ENCODE measurements at places on chromosomes 2 and 18.

DNA sequence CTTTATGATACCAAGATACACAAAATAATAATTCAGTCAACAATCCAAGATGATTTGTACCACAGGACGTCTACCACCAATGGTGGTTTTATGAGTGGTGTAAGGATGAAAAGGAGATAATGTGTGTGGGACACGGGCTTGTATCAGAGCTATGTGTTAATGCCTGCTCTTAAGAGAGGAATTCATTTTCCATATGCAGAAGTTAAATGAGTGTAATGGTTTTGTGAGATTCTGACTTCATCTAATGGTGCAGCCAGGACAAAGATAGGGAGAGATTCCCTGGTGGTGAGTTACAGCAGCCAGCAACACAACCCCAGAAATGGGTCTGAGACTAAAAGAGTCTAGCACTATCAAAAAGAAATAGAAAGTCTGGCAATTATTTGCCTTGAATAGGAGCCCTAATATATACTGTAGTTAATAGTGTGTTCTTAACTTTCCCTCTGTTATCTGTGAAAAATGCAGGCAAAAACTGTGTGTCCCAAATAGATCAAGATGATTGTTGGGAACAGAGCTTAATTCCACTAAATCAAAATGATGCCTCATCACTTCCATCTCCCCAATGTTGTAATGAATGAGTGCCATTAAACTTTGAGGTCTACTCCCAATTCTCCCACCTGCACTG lies 455.0 kb upstream of the TCF4 start:
- DNase-seq, result no peak

DNA sequence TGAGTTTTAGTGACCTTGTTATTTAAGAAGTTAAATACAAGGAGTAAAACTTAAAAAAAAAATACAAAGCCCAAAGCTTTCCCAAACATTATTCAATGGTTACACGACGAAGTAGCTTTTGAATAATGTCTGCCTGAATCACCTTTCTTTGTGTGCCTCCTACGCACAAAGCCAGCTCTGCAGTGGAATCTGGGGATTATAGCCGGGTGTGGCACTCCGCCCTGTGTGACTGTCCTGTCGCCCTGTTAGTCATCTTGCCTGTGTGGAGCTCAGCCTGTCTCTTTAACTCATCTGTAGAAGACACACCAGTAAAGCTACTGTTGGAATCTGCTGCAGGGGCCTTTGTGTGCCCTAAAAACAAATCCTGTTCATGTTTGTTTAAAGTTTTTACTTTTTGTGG lies 79.4 kb upstream of the TCF7L1 start:
- DNase-seq, result no peak

DNA sequence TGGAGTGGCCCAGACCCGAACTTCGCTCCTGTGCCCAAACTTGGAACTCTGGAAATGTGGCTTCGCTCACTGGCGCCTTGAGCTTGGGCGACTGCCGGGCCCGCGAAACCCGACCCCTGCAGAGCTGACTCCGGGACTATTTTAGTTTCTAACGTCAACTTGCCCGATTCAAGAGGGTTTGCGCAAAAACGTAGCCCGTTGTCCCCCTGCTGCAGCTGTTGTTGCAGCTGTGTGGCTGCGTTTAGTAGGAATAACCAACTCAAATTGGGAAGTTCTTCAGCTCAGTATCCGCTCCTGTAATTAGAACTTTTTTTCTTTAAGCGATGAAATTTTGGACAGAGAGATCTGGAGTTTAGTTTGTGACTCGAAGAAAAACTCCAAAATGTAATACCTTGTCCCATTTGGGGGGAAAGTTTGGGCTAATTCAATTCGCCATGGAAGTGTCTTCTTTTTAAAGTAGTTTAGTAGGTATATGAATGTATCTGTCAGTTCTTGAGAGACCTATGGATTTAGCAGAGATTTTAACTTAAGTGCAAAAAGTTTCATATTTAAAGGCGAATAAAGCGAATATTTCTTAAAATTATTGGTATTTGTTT lies 559 bp downstream of the MYL12A start:
- no peak for DNase-seq

GRCh38 chr18:53457068-53457467 lies 767.4 kb downstream of the MBD2 start:
- no peak for DNase-seq

DNA sequence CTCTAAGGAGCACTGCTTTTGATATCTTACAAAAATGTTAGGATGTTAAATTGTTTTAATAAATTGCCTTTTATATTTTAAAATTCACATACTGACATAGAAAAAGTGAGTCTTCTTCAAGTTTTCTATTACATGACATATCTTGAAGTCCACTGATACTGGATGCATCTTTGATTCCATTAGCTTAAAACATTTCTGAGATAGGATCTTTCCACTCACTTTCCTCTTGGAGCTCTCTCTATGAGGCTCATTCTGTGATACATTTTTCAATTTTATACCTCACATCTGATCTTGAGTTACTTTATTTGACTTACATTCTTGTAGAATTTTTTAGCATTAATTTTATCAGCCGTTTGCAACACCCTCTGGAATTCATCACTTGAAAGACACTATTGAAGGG lies 86.8 kb upstream of the NOL4 start:
- no peak for DNase-seq

DNA sequence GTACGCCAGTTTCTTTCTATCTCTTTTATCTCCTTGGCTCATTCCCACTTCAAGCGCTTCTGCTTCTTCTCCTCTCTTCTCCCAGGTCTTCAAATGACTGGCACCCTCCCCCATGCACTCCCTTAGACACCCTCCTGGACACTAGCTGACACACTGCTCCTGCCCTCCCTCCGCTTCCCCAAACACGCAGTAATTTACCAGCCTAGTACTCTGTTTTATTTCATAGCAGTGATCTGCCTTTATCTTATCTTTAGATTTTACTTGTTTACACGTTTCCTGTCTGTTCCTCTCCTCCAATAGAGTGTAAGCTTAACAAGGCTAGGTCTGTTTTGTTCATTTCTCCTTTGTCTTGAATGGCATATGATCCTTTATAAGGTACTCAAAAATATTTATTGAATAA lies 93.9 kb downstream of the SCN3A start:
- no peak for DNase-seq

DNA sequence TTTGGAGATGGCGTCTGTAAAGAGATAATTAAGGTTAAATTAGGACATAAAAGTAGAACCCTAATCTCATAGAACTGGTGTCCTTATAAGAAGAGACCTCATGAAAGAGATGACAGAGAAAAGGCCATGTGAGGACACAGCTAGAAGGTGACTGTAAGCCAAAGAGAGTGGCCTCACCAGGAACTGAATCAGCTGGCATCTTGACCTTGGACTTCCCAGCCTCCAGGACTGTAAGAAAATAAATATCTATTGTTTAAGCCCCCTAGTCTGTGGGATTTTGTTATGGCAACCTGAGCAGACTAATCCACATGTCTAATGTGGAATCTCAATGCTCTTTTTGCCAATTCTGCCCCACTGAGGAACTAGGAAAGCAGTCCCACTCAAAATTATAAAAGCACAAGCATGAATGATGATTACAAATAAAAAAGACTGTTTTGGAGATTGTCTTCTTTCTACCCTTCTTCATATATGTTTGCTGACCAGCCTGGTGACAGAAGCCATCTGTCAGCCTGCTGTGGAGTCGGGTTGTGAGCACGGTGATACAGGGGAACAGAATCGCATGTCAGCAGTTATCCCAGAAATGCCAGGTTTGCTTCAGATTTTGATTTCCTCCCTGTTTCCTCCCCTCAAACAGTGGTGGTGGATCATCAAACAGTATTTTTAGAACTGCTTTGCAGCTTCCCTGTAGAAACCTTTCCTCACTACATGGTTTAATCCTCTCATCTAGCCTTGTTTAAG lies 54.2 kb downstream of the INPP4A start:
- DNase-seq, result no peak

- DNase-seq, result no peak
These were observed 163.1 kb upstream of the MEIS1 start for GRCh38 chr2:66271777-66272176.

GRCh38 chr2:73091164-73091563 lies 19.7 kb upstream of the SFXN5 start:
- DNase-seq, result no peak

DNA sequence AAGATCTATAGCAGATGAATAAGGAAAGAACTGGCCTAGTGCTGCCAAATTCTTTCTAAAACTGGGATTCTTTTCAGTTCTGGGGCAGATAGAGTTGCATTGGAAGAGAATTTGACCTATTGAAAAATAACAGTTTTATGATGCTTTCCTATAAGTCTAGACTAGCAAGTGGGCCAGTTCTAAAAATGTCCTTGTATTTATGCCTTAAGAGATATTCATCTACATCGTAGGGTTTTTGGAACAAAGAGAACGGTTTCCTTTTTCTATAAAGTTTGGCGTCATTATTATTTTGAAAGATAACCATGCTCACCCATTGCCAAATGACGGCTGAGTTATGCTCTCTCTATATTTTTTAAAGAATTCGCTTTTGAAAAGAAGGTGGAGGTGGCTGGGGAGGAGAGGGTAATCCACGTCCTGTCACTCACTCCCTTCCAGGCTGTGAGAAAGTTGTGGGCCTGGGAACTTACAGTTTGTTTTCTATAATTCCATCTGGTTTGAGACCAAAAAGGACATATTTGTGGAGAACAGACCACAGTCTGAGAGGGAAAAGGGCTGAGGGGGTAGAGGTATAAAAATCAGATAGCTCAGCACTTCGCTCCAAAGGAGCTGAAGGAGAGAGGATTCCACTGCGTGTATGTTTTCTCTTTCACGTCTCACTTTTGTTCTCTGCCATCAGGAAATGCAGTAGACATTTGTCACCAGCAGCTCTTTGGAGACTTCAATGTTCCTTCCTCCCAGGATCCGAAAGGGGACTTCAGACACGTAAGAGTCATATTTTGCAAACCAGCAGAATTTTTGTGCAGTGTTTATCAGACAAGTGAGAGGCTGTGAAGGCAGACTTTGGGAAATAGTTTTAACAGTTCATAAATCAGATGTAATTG lies 281.9 kb upstream of the FN1 start:
- DNase-seq, result no peak

DNA sequence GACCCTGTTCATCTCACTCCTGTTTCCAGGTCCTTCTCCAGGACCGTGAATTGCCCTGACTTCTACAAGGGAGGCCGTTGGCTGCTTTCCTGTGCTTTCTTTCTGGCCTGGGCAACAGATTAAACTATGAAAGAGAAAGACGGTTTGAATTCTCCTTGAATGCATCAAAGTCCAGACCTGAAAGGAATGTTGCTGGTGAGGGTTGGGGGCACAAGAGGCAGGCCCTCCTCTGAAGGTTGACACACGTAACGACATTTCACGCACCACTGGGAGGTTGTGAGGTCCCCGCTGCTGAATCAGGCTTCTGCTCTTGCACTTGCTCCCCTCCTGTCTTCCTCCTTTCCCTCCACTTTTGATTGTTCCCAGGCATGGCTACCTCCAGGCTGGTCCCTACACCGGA lies 141.9 kb downstream of the CYRIA start:
- DNase-seq, result no peak

GRCh38 chr2:86793752-86794151 lies 3.0 kb upstream of the CD8A start:
- no peak for DNase-seq

- no peak for DNase-seq
These were observed 47.5 kb upstream of the HNRNPA3 start for GRCh38 chr2:177165061-177165583.

- no peak for DNase-seq
These were observed at the start of gene PHLPP1 for GRCh38 chr18:62715436-62715758. PHLPP1 (plus strand) TSS chr18:62715541; CDS start chr18:62715684, 143 bp downstream.

GRCh38 chr2:31067259-31067658 lies 71.0 kb downstream of the GALNT14 start:
- DNase-seq, result no peak

DNA sequence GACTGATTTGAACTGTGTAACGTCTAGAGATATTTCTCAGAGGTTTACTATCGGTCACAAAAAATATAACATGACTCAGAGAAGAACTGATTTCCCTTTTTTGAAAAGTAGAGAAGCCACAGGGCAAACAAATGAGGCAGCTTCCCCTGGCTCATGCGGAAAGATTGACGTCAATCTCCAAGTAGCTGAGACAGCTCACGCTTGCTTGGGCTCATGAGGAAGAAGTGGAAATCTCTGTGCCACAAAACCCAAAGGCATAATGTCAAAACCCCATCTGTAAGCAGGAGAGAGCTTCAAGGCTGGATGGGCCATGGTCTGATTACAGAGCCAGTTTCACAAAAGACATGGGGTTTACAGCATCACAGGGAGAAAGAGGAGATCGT lies 188.1 kb downstream of the ARL4C start:
- DNase-seq, result no peak

DNA sequence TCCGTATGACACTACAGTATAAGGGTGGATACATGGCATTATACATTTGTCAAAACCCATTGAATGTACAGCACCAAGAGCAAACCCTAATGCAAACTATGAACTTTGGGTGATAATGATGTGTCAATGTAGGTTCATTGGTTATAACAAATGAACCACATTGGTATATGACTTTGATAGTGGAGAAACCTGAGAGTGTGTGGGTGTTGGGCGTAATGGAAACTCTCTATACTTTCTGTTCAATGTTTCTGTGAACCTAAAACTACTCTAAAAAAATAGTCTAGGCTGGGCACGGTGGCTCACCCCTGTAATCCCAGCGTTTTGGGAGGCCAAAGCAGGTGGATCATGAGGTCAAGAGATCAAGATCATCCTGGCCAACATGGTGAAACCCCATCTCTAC lies 6.5 kb upstream of the ACTG2 start:
- DNase-seq, result no peak

GRCh38 chr2:159890551-159891266 lies 92.7 kb upstream of the CD302 start:
- no peak for DNase-seq

- DNase-seq, result no peak
These were observed 99.1 kb downstream of the LRRTM1 start for GRCh38 chr2:80205498-80205897.

GRCh38 chr2:85854166-85854509 lies 34.7 kb downstream of the ST3GAL5 start:
- no peak for DNase-seq

DNA sequence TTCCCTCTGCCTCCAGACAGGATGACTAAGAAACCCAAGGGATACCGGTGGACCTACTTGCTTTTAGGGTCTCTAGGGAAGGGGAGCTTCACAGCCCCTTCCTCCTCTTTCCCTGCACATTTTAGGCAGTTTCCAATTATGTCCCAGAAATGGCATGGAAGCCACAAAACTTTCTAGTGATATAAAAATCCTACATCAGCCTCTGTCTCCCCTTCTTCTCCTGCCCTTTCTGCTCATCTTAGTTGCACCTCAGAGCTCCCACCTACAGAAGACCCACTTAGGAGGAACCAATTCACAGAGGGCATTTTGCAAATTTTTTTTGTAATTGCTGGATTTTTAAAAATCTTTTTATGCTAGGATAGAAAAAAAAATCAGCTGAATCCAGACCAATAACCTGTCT lies 263.1 kb downstream of the TNS1 start:
- DNase-seq, result no peak
